ENCODE measurements at places on chromosomes 11 and 22. TPM values are rescaled to one million over a fixed set of nuclear protein-coding genes. Genes with fewer than 3 reads are reported as not detected.

DNA sequence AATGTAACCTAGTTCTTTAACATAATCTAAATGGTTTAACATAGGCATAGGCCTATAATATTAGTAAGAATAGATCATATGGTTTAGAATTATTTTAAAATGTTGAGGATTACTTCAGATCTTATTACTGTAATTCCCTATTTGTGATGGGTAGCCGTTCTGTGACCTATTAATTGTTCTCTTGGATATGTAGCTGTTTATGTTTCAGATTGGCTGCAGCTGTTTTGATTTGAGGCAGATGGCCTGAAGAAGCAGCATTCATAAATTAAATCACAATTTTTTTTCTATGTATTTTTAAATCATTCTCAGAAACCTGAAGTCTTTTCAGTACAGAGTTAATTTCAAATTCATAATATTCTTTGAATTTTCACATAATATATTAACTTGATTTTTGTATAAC, 104.5 kb downstream of the PDE3B start:
- no peak for DNase-seq
- H3K36me3 ChIP-seq: no peaks in the 10 kb centered on the region
- peaks cover 11% of the 10 kb centered on the region for H3K4me1 ChIP-seq
- H3K4me3 ChIP-seq: no peak overlapping the region
- no peaks in the 10 kb centered on the region for H3K27me3 ChIP-seq

GRCh38 chr22:39994566-39995392, at the start of gene FAM83F:
FAM83F (plus strand) TSS chr22:39994954; CDS start chr22:39995043, 89 bp downstream.
- peaks cover 20% of the 10 kb centered on the region for H3K4me1 ChIP-seq
- H3K27ac ChIP-seq: no peak within 1 kb of the TSS
- H3K4me3 ChIP-seq: peak within 1 kb of the TSS; percentile 29
- H3K27me3 ChIP-seq: peaks cover 17% of the 10 kb centered on the region
- H3K36me3 ChIP-seq: no peaks in the 10 kb centered on the region

- no peaks in the 10 kb centered on the region for H3K4me1 ChIP-seq
- no peak overlapping the region for H3K27ac ChIP-seq
- no peak overlapping the region for H3K4me3 ChIP-seq
These were observed 720.1 kb downstream of the BRD1 start for GRCh38 chr22:49107561-49107960.

DNA sequence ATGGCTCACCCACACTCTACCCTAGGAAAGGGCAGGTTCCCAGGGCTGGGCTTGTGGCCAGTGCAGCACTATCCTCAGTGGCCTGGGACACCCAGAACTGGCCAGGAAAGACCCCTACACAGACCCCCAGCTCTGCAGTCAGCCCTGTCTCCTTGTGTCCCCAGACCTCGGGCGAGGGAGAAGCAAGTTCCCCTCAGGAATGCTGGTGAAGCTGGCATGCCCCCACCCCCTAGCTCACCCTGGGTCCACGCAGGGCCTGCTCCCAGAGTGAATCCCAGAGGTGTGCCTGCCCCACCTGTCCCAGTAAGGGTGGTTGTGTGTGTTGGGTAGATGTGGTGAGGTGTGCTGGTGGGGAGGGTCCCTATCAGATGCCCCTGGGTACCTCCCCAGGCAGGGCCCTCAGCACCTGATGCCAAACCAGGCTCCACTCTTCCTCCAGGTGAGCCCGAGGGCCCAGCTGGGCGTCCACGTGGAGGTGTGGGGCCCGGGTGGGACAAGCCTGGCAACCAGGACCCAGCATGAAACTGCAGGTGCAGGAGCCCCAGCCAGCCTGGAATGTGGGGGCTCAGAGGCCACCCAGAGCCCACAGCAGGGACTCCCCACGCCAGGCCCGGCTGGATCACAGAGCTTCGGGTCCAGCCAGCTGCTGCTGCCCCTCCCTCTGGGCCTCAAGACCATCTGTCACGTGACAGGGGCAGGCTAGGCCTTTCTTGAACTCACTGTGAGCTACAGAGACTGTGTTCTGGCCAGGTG, 48.4 kb upstream of the KCNQ1OT1 start:
- H3K27ac ChIP-seq: no peak overlapping the region
- H3K4me3 ChIP-seq: no peak overlapping the region
- H3K27me3 ChIP-seq: no peaks in the 10 kb centered on the region
- H3K4me1 ChIP-seq: no peaks in the 10 kb centered on the region

- no peaks in the 10 kb centered on the region for H3K27me3 ChIP-seq
- no peak overlapping the region for H3K27ac ChIP-seq
- peaks cover 99% of the 10 kb centered on the region for H3K36me3 ChIP-seq
- DNase-seq: no peak
- peaks cover 14% of the 10 kb centered on the region for H3K4me1 ChIP-seq
These were observed 51.5 kb downstream of the SGSM3 start for GRCh38 chr22:40421941-40422340.

GRCh38 chr11:15937601-15938120, 418.7 kb downstream of the SOX6 start:
- H3K4me3 ChIP-seq: no peak overlapping the region
- no peaks in the 10 kb centered on the region for H3K36me3 ChIP-seq

GRCh38 chr11:132655187-132655855, 877.0 kb downstream of the OPCML start:
- H3K27me3 ChIP-seq: no peaks in the 10 kb centered on the region
- H3K36me3 ChIP-seq: no peaks in the 10 kb centered on the region
- H3K27ac ChIP-seq: no peak overlapping the region
- H3K4me3 ChIP-seq: no peak overlapping the region
- DNase-seq: no peak

- H3K27ac ChIP-seq: no peak overlapping the region
- H3K27me3 ChIP-seq: no peaks in the 10 kb centered on the region
- peaks cover 76% of the 10 kb centered on the region for H3K36me3 ChIP-seq
- DNase-seq: no peak
- H3K4me3 ChIP-seq: no peak overlapping the region
These were observed 19.8 kb downstream of the TTC12 start for GRCh38 chr11:113334183-113334582.

DNA sequence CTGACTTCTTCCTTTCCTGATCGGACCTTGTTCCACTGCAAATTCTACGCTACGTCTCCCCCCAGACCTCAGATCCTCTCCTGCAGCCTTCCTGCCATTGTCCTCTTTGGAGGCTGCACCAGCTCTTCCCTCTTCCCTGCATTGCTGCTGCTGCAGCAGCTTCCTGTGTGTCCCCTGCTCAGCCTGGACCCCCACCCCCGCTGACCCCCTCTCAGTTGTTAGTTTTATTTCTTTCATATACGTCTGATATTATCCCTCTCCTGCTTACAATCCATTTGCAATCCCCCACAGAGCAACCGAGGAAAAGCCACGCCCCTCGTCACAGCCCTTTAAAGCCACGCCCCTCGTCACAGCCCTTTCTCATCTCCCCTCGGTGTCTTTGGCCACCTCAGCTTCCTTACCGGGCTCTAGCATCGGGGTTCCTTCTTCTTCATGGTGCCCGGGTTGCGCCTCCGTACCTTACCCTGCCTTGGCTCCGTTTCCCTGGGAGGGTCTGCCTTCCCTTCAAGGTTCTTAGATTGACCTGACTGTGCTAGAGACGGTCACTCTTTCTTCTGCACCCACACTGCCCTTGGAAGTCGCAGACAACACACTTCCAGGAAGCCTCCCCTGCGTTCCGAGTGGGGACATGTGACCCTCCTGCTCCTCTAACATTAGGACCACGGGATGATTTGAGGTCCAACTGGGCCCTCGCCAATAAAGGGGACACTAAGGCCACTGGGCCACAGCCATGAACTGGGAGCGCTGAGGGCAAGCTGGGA, 4.8 kb downstream of the MRGPRG start:
- H3K36me3 ChIP-seq: no peaks in the 10 kb centered on the region
- no peak overlapping the region for H3K27ac ChIP-seq
- peaks cover 5% of the 10 kb centered on the region for H3K4me1 ChIP-seq
- DNase-seq: no peak

GRCh38 chr22:32817137-32817730, 15.7 kb downstream of the TIMP3 start:
- H3K4me3 ChIP-seq: no peak overlapping the region
- no peak overlapping the region for H3K27ac ChIP-seq
- H3K36me3 ChIP-seq: no peaks in the 10 kb centered on the region
- no peaks in the 10 kb centered on the region for H3K4me1 ChIP-seq
- DNase-seq: no peak

DNA sequence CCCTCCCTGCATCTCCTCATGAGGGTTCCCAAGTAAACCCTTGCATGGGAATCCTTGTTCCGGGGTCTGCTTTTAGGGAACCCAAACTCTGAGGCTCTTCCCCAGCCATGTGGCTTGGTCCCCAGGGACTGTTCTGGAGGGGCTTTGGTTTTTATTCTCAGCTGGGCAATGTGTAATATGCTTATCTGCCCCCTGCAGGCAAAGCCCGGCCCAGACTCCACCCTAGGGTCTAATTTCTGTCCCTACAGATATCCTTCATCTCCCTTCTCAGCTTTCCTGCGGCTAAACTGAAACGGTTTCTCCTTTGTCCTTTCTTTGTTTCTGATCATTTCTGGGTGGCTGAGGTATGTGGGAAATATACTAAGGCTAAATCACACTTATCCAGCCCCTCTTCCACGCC, 37.1 kb downstream of the TST start:
- no peak overlapping the region for H3K4me3 ChIP-seq
- H3K4me1 ChIP-seq: peaks cover 12% of the 10 kb centered on the region
- no peak for DNase-seq

DNA sequence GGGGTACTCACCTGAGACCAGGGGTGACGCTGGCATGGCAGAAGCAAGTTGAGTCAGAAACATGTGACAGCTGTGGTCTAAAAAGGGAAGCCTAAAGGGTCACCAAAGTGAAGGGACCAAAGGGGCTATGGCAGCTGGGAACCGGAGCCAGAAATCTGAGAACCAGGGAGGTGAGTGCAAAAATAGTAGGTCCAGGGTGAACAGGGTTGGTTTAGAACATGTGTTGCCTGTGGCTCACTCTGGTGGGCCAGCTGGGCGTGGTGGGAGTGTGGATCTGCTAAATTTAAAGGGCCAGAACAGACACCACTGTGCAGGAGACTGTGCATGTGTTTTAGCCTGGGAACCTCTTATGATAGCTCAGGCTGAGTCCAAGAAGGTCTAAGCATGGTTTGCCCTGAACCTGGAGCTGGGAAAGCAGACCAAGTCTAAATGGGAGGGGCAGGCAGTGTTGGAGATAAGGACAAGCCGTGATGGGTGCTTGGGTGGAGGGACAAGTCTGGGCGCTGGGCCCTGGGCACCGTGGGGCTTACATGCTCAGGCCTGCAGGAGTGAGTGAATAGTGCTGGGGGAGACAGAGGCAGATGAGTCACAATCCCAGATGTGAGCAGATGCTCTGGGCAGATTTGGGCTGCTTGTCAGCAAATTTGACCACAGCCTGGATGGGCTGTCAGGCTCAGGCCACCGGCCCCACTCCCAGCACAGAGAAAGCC, 41.4 kb upstream of the ZBED5 start:
- H3K36me3 ChIP-seq: no peaks in the 10 kb centered on the region
- no peak overlapping the region for H3K4me3 ChIP-seq
- H3K4me1 ChIP-seq: peaks cover 10% of the 10 kb centered on the region
- DNase-seq: peak; percentile 8

GRCh38 chr11:8021920-8022319, 34.8 kb downstream of the EIF3F start:
- peaks cover 12% of the 10 kb centered on the region for H3K27me3 ChIP-seq
- no peak overlapping the region for H3K4me3 ChIP-seq
- H3K27ac ChIP-seq: no peak overlapping the region

DNA sequence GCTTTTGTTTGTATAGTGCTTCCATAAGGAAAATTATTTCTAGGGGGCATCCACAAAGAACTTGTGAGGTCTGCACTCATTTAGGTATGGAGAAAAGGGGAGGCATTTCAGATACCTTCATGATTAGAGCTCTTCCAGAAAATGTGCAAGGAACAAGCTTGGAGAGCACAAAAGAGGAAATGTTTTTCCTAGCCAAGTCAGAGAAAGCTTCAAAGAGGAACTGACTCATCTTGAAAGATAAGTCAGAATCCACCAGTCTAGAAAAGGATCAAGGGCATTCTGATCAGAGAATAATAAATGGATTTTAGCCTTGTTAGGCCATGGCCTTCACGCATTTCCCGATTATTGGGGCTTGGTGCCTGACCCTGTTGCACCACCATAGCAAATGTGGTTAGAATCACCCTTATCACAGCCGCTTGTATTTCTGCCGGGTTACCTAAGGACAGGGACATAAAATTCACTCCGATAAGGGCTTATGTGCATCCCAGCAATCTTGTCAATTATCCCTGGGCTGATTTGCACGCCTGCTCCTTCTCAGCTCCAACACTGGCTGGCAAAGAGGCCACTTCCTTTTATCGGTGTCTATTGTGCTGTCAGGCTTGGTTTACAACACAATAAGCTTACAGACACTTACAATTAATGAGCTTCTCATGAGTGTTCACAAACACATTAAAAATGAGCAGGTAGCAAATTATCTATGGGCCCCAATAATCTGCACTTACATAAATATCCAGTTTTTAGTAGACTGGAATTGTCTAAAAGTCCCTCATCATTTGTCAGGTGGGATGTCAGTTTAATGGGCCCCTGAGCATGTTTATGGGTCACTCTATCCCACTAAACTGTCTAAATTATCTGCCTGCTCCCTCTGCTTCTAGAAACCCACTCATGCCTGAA, 613.5 kb downstream of the SOX6 start:
- H3K36me3 ChIP-seq: no peaks in the 10 kb centered on the region
- no peak overlapping the region for H3K4me3 ChIP-seq
- H3K4me1 ChIP-seq: no peaks in the 10 kb centered on the region
- no peak overlapping the region for H3K27ac ChIP-seq
- no peak for DNase-seq

DNA sequence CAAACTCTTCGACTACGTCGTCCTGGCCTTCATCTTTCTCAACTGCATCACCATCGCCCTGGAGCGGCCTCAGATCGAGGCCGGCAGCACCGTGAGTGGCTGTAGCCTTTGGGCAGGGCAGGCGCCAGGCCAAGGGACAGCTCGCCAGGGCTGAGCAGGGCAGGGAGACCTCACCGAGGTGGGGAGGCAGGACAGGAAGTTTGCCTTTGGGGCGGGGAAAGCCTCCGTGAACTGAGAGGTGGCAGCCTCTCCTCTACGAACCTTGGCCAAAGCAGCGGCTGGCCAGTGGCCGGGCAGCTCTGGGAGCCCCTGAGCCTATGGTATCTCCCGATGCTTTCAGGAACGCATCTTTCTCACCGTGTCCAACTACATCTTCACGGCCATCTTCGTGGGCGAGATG, 93.2 kb downstream of the CACNA1I start:
- peaks cover 54% of the 10 kb centered on the region for H3K4me1 ChIP-seq
- peaks cover 21% of the 10 kb centered on the region for H3K36me3 ChIP-seq
- peak overlapping the region; percentile 4 for H3K4me3 ChIP-seq
- no peak overlapping the region for H3K27ac ChIP-seq

GRCh38 chr11:17014321-17014832, at the start of gene PLEKHA7:
PLEKHA7 (minus strand) TSS chr11:17014414; CDS start chr11:17014401, 13 bp downstream.
- H3K27ac ChIP-seq: no peak within 1 kb of the TSS
- H3K27me3 ChIP-seq: peaks cover 24% of the 10 kb centered on the region

PGM2L1 gene
- 11.8 TPM for total RNA-seq

PACSIN3 gene
- 0.27 TPM for total RNA-seq

TH gene
- total RNA-seq: not detected

LINC01488 gene
- not detected for total RNA-seq

THOC5 gene
- total RNA-seq: 32.9 TPM

ZBTB16 gene
- total RNA-seq: 19.1 TPM

OR52N4 gene
- 0.96 TPM for total RNA-seq

ABCC8 gene
- total RNA-seq: not detected

CALCA gene
- total RNA-seq: not detected

SCN4B gene
- not detected for total RNA-seq

BDNF gene
- total RNA-seq: not detected

TRIM49B gene
- total RNA-seq: not detected

ZNF214 gene
- total RNA-seq: not detected

MTMR3 gene
- 57.8 TPM for total RNA-seq

All from CD4-positive, alpha-beta T cell (primary cell).